ENCODE measurements at places on chromosomes 16 and 17. TPM values are rescaled to one million over a fixed set of nuclear protein-coding genes. Genes with fewer than 3 reads are reported as not detected.
A peak's percentile ranks its signal among the peaks of the same experiment; 100 is the strongest.

GRCh38 chr17:36825521-36825920 is 111.8 kb upstream of the LHX1 start:
- no peak for DNase-seq

- DNase-seq: no peak
Measured at GRCh38 chr17:55454906-55455474, 33.4 kb upstream of the MMD start.

DNA sequence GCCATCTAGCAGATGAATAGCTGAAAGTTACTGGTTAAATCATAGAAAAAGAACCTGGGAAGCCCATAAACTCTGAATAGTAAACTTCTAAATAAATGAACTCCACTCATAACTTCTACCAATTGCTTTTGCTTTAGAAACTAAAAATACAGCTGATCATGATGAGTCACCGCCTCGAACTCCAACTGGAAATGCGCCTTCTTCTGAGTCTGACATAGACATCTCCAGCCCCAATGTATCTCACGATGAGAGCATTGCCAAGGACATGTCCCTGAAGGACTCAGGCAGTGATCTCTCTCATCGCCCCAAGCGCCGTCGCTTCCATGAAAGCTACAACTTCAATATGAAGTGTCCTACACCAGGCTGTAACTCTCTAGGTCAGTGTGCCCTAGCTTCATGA is 9.7 kb downstream of the KAT7 start:
- no peak for DNase-seq

DNA sequence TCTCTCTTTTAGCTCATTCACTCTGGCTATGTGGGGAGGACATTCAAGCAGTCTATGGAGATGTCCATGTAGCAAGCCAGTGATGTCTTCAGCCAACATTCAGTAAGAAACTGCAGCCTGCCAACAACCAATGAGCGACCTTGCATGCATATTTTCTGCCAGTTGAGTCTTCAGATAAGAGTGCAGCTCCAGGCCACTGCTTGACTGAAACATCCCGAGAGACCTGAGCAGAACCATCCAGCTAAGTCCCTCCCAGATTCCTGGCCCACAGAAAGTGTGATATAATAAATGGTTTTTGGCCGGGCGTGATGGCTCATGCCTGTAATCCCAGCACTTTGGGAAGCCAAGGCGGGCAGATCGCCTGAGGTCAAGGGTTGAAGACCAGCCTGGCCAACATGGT is 10.5 kb upstream of the C17orf58 start:
- no peak for DNase-seq

DNA sequence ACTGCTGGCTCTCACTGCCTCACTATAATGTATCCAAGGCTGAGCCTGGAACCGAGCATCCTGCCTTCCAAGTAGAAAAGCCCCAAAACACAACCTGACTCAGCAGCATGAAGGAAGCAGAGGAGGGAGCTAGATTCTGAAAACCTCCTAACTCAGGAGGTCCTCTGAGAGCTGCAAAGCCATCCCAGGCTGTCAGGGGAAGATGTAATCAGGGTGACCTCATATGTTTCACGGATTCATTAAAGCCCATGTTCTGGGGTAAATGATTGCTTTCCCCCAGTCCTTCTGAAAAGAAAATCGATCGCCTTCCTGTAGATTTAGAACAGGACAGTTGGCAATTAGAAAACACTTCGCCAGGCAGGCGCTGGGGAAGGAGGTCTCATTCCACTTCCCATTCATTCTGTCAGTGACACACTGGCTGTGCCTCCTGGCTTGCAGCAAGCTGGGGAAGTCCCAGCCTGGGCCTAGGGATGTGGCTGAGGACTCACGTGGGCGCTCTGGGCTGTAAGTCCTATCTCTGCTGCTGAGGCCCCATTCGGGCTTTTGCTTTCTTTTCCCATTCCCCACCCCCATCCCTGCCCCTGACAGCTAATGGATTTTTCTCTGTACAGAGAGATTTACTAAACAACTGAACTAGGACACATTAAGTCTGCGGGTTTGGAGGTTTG is 75.7 kb upstream of the TMEM132E start:
- DNase-seq: peak; percentile 5

GRCh38 chr17:40371261-40371929 is 6.9 kb upstream of the GJD3 start:
- no peak for DNase-seq

DNA sequence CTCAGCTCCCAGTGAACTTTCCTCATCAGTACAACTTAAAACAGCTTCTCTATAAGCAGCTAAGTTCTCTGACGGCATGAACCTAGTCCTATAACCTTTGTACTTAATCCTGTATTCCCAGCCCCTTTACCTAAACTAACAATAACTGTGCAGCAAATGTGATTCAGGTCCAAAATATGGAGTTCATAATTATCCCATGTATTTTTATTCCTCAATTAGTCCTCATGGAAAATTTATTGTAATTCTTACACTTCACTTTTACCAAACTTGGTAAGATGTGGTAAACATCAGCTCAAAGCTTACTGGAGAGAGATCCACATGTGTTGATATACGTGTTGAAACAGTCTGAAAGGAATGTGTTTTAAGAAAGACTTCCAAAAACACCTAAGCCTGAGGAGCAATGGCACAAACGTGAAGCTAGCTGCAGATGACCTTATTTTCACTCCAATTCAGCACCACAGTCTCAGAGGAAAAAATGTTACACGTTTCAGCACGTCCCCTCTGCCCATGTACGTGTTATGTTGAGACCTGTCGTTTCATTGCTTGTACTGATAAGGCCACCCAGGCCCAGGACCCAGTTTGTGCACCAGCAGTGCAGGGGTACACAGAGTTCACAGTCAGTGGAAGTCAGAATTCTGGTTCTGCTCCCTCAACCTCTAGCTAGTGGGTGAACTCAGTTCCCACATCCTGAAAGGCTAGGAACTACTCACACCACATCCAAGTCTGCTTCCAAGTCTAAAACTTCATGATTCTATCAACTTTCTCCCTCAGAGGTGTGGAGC is 7.1 kb downstream of the USP31 start:
- no peak for DNase-seq

DNA sequence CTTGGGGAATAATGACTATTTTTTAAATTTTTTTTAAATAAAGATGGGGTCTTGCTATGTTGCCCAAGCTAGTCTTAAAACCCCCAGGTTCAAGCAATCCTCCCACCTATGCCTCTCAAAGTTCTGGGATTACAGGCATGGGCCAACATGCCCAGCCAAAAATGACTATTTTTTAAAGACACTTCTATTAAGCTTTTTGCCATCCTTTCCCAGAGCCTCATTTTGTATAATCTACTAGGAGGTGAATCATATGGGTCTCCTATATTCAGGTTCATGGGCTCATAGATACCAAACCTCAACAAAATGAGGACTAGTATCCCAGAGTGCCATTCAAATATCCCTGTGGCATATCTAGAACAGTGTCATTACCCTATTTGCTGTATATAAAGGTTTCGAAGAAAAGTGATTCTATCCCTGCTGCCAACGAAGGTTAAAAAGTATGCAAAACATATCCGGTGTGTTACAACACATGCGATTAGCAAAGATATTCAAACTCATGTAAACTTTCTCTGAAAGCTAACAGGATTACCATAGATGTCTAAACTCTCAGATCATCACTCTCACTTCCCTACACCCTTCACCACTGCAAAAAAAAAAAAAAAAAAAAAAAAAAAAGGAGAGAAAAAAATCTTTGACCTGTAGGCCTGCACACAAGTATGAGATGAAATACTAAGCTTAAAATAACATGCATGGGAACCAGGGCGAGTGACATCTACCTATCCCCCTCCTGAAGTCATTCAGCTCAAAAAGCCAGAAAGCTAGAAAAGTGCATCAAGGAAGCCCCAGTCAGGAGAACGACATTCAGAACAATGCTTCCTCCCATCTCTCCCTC is 23.5 kb downstream of the XPO6 start:
- no peak for DNase-seq

DNA sequence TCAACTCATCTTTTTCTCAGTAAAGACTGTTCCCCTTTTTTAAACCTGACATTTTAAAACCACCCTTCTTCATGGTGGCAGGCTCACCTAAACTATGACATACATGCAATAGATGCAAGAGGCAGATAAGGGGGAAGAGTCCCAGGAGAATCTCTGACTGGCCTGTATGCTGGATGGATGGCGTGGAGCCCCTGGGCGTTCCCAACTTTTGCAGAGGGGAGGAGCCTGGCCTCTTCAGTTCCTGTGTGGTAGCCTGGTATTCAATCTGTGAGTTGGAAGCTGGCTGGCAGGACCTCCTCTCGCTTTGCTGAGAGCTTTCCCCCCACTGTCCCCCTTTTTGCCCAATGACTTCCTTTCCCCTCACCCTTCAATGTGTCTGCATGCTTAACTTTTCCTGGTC is 217.6 kb upstream of the CA10 start:
- DNase-seq: no peak

DNA sequence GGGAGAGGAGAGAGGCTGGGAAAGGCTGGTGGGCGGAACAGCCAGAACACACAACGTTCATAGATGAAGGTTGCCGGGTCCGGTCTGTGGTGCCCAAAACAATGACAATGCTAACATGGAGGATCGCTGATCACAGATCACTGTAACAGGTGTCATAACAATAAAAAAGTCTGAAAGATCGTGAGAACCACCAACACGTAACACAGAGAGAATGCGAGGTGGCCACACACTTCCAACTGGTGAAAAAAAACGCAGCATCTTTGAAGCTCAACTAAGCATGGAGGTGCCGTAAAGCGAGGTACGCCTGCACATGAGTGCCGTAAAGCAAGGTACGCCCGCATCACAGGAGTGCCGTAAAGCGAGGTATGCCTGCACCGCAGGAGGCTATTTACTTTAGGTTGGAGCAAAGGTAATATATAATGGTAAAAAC is 42.3 kb downstream of the ABR start:
- no peak for DNase-seq

GRCh38 chr17:37826497-37827430 is 81.9 kb upstream of the HNF1B start:
- DNase-seq: no peak

DNA sequence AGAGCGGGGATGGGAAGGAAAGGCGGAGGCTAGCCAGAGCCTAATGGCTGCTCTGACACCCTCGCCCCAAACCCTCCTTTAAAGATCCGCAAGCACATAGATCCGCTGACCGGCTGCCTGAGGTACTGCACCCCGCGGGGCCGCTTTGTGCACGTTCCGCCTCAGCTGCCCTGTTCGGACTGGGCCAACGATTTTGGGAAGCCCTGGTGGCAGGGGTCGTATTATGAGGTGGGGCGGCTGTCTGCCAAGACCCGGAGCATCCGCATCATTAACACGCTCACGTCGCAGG is 663 bp downstream of the CYB5D1 start:
- DNase-seq: no peak

DNA sequence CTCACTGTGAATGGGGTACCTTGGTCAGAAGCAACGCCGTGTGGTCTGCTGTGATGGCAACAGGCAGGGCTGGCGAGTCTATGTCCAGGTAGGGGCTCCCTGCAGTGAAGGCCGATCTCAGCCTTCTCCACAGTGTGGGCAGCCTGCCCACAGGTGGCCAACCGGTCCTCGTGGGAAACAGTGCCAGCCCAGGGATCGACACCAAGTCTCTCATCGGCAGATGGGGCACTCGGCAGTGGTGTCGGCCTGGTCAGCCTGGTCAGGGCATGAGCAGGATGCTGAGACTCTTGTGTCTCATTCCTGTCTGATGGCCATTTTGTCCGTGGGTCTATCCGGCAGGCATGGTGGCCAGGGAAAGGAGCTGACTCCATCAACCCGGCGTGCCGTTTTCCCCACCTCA is 92.2 kb downstream of the TNFRSF13B start:
- DNase-seq: no peak

- DNase-seq: peak; percentile 45
Measured at GRCh38 chr17:43994272-43995149, 9.9 kb upstream of the NAGS start.

- no peak for DNase-seq
Measured at GRCh38 chr17:48993951-48994350, 3.2 kb upstream of the IGF2BP1 start.

DNA sequence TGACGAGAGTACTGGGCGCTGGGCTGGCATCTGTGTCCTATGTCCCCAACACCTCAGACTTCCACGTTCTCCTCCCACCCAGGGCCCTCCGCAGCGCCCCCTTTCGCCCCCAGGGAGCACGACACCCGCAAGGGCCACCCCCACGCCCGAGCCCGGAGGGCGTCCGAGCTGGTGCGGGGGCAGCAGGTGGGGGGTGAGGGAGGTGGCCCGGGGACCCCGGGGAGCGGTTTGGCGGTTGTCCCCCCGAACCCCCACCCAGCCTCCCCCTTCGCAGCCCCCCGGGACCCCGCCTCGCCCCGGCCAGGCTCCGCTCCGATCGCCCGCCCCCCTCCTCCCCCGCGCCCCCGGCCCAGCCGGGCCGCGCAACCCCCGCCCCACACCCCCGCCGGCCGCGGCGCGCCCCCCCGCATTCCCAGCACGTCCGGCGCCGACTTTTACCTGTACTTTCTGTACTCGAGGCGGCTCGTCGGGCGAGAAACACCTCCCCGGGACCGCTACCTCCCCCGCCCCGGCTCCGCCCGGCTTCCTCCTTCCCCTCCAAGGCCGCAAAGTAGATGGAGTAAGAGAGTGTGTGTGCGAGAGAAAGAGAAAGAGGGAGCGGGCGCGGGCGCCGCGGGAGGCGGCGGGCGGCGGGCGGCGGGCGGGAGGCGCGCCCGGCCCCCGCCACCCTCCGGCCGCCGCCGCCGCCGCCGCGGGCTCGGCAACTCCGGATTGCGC is 901 bp downstream of the CDYL2 start:
- DNase-seq: no peak

Gene OR1F1
- total RNA-seq: not detected

Gene GGT6
- not detected for total RNA-seq

Gene PLXDC1
- 2.1 TPM for total RNA-seq

Gene NECAB2
- 8.5 TPM for total RNA-seq

Gene PLA2G10
- not detected for total RNA-seq

Gene GP1BA
- 0.17 TPM for total RNA-seq

Measured in A172 (cell line).